Effector CD4-positive, alpha-beta T cell (primary cell): ENCODE measurements at places on chromosomes 11 and 22.

DNA sequence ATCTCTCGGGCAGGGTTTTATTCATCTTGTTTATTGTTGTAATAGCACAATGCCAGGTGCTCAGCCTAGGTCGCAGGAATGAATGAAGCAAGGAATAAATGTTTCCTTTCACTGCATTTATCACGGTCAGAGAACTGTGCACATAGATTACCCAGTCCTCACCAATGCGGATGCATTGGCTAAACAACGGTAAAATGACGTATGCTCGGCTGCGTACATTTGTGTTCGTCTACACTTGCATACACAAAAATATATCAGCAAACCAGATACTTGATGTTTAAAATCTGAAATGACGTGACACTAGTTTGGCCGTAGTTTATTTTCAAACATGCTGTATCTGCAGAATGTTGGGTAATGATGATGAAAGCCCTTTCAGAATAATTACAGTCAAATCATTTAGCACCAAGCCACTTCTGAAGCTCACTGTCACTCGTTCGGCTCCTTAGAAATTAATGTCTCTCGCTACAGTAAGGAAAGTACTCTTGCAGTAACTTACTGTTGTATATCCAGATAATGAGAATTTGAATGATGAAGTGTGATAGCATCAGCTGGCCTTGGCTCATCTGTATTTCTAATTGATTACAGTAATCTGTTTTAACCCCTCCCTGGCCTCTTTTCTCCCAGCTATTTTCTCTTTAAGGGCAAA lies 268.9 kb downstream of the LRRC4C start:
- DNase-seq = no peak

- no peak for DNase-seq
These were observed 28.5 kb downstream of the UQCR10 start for GRCh38 chr22:29795663-29796062.

DNA sequence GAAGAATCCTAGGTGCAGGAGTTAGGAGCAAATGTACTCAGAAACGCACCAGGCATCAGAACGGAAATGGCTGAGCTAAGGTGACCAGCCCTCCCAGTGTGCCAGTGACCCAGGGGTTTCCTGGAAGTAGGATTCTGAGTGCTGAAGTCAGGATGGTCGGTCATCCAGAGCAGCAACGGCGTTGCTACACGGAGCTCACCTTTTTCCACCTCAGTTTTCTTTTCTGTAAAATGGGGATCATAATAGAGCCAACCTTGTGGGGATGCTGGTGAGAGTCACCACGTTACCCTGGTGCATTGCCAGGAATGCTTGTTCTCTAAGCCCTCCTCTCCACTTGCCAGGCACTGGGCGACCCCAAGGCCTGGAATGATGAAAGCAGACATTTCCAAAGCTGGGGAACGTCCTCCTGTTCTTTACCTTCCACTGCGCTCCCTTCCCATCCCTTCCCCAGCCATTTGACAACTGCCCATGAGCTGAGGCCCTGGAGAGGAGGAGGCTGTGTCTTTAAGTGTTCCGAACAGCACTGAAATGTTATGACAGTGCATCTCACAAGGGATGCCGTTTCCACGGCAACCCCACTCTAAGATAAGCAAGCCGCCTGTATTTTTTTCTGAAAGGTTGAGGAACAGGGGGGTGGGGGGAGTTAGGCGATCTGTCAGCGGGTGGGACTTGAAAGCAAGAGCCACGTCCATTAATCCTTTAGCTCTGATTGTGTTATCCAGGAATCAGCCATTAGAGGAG lies 66.8 kb downstream of the TSPAN18 start:
- no peak for DNase-seq

GRCh38 chr11:94786264-94787126 lies 18.3 kb downstream of the AMOTL1 start:
- DNase-seq = no peak

DNA sequence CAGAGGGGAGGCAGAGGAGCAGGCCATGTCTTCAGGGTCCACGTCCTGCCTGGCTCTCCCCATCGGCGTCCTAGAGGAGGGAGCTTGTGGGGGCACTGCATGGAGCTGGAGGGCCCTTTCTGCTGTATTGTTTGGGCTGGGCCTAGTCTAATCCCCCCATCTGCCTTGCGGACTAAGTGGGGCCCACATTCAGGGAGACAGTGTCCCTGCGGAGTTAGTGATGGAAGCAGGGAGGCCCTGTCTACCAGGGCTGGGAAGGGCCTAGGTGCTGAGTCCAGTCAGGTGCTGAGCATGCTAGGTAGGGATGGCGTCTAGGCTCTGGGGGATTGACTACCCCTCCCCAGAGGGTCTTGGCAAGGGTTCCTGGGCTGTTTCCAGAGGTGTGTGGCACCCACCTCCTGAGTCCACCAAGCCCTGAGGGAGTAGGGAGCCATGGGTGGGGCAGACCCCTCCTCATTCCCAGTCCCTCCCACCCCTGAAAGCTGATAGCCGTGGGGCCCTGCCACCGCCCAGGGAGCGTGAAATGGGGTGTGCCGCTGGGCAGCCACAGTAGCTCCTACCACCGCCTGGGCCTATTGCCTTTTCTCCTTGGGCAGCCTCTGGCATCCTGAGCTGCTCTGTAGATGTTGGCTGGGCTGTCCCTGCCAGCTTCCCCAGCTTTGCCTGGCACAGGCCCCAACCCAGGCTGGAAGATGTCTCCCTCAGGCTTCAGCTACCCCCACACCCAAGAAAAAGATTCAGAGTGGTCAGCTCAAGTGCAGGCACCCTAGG lies 1.9 kb upstream of the POLD4 start:
- DNase-seq = no peak

GRCh38 chr11:117888139-117888566 lies 11.7 kb upstream of the FXYD6 start:
- DNase-seq = no peak

- DNase-seq = no peak
These were observed 14.2 kb upstream of the GNB1L start for GRCh38 chr22:19868773-19869471.

GRCh38 chr22:22682807-22683667 lies 38.6 kb downstream of the GGTLC2 start:
- DNase-seq = no peak

GRCh38 chr11:43035086-43035485 lies 276.7 kb upstream of the API5 start:
- no peak for DNase-seq

- no peak for DNase-seq
These were observed 17.7 kb downstream of the GRIK4 start for GRCh38 chr11:120529214-120529613.

- DNase-seq = no peak
These were observed 37.6 kb upstream of the PARVG start for GRCh38 chr22:44143105-44143474.

DNA sequence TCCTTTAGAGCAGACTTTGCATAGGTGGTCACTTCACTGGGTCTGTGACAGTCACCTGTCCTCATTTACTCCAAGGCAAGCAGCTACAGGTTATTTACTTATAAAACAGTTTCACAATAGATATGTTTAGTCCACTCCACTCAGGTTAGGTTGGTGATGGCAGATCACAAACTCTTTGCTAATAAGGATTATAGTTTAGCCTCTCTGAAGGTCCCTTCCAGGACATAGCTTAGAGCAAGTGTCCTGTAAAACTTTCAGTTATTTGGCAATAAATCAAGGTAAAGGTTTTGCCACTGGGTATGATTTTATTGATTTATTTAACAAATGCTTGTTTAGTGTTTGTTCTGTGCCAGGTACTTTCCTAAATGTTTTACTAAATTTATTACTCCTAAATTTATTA lies 8.8 kb downstream of the OR6Q1 start:
- DNase-seq = no peak

- DNase-seq = no peak
These were observed 475.4 kb downstream of the INSC start for GRCh38 chr11:15590132-15590531.
